HuH-7 (cell line): ENCODE measurements at places on chromosomes 2 and 18.

DNA sequence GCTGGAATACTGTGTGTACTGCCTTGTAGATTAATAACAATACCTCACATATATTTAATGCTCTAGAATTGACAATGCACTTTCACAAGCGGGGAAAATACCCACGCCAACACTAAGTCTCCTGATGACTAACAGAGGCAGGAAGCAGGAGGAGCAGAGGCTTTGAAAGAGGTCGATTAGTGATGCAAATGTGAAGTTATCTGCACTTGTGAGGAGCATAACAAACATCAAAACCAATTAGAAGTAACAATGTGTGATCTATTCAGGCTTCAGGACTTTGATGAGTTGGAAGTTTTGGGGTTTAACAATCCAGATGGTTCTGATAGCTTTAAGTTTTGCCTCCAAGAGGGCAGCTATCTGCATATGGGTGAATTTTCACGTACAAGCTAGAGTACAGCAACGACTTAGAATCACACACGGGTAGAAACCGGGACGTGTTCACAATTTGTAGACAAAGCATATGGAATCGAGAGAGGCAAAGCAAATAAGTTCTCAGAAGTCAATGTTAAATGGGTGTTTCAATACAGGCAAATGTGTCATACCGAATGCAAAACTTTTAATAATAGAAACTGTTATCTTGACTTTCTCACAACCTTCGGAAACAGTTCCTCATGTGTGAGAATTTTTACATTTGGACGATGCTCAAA is 114.5 kb downstream of the METTL8 start:
- no peak for DNase-seq

GRCh38 chr2:96146153-96146880 is 1.1 kb upstream of the DUSP2 start:
- DNase-seq: no peak

DNA sequence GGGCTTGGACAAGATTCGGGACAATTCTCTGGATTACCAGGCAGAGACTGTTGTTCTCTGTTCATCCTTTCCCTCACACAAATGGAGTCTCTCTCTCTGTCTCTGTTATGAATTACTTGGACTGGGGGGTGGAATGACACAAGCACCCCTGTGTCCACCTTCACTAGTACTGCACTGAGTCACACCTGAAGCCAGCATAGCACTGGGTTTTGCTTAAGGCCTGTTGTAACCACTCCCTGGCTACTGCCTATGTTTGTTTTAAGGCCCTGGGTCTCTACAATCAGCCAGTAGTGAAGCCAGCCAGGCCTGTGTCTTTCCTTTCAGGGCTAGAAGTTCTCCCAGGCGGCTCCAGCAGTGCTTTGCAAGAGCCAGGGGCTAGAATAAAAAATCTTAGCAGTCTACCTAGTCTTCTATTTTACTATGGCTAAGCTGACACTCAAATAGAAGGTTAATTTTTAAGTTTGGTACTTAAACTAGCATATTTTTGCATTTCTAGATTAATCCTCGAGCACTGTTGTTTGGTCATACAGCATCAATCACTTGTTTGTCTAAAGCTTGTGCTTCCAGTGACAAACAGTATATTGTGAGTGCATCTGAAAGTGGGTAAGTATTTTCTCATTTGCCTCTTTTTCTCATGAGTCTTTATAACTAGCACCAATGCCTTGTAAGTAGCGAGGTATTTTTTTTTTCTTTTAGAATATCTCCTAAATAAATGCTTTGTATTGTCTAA is 27.8 kb downstream of the WDR7 start:
- peak; percentile 1 for DNase-seq

DNA sequence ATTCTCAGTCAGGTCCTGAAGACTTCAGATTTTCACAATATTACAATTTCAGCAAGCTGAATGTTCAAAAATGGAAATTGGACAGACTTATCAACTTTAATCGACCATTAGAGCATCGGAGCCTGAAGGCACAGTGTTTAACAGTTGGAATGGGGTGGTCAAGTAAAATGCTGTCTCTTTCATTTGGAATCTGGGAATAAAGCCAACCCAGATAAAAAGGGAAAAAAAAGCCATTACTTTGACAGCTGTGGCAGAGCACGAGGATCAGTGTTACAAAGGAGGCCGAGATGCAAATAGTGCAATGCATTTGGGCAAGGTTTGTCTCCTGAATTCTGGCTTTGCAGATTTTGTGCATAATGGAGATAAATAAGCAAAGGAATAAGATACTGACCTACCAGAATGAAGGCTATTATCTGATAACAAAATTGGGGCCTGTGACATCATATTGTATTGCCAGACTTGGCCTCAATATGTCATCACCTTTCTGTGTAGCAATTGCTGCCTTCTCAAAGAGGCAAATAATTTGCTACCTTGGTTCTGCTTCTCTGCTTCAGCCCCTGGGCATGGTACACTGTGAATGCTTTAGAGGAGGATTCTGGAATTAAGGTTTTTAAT is 277.5 kb upstream of the KLHL29 start:
- DNase-seq: no peak

DNA sequence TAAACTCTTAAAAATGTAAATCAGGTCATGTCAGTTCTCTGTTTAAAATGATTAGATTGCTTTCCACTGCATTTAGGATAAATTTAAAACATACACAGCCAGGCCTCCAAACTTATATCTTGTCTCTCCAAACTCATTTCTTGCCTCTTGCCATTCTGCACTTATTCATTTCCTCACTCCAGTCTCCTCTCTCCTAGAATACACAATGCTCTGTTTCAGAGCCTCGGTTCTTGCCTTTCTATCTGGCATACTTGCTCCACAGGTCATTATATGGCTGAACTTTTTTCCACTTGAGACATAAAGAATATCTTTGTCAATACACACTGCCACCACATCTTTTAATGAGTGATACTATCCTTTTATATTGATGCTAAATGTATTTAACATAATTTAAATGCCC is 10.5 kb upstream of the UGP2 start:
- no peak for DNase-seq

DNA sequence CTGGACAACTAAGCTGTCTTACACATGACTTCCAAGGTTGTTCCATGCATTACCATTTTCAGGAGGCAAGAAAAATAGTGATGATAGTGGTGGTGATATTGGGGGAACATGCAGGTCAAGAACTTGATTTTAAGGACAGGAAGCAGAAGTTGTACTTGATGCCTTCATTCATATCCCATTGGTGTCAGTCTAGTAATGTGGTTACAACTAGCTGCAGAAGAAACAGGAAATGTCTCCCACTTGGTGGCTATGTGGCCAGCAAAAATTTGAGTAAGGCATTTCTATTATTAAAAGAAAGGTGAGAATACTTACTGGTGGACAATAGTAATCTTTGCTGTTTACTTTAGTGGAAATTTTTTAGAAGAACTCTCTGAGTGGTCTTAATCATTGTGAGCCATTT is 103.4 kb downstream of the ALMS1 start:
- DNase-seq: no peak

DNA sequence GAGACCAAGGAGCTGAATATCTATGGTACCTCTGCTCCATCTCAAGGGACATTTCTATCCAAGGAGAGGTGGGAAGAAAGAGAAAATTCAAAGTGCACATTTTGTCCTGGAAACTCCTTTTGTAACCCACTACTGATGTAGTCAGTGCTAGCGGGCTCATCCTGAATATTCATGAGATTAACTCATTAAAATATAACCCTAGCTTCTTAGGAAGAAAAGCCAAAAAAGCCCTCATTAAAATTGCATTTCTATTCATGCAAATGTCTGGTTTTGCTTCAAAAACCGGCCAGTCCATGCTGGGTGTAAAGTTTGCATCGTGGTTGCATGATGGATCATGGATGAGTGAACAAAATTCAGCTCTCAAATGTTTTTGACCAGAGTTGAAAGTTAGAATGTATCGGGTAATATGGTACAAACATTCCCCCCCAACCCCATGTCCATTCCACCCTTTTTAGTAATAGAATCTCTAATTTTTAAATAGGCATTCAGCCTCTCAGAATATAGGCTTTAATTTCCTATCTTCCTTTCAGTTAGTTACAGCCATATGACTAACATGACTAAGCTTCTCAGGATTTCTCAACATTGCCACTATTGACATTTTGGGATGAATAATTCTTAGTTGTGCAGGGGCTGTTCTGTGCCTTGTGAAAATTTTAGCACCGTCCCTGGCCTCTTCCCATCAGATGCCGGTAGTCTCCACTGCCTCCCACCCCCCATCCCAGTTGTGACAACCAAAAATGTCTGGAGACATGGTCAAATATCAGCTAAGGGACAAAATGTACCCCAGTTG is 104.2 kb upstream of the RND3 start:
- no peak for DNase-seq

DNA sequence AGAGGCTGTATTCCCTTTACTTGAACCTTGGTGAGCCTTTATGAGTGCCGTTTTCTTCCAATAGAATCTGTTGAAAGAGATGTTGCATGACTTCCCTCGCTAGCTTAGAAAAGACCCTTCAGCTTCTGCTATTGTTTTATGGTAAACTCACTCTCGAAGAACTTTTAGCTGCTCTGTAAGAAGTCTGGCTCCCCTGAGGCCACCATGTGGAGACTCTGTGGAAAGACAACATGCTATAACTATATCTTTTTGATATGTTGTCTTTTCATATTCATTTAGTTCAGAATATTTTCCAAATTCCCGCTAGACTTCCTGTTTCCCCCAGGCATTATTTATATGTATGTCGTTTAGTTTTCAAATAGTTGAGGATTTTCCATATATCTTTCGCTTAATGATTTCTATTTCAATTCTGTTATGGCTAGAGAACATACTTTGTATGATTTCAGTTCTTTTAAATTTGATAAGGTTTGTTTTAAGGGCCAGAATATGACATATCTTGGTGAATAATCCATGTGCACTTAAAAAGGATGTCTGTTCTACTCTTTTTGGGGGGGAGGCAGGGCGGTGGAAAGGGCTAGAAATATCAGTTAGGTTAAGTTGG is 64.1 kb downstream of the PTPN4 start:
- DNase-seq: no peak
